ENCODE measurements at places on chromosomes 12 and 14.
A peak's percentile ranks its signal among the peaks of the same experiment; 100 is the strongest.

GRCh38 chr14:67514650-67515385 lies 18.3 kb upstream of the PLEKHH1 start:
- DNase-seq = peak; percentile 11

DNA sequence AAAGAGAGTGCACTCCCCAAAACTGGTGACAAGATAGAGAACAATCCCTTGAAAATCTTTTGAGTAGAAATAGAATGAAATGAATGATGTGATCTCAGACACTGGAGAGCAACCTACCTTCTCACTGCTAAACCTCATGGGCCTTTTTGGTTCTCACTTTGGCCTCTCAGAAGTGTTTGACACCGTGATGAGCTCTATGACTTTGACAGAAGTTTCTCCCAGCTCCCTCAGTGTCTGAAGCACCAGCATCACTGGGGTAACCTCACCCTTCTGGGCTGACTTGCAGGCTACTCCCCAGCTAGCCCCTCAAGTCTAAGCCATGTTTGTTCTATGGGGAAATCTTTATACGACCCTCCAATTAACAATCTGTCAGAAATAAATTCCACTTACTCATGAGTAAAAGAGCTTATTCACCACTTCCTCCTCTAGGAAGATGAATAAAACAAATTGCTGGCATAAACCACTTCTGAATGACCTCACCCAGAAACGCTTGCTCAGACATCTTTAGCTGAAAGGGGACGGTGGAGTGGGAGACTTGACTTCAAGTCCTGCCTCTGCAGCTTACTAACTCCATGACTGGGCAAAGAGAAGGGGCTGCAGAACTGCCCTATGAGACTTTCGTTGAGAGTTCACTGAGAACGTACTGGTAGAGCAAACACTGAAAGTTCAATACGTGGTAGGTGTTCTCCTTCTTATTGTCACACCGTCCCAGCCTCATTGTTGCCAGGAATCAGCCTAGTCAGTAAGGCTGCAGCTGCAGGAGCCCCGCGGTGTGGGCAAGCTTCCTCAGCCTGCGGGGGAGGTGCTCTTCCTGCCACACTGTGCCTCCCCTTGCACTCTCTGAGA lies 46.5 kb downstream of the ST8SIA1 start:
- peak; percentile 2 for DNase-seq

GRCh38 chr14:89236851-89237250 lies 180.2 kb downstream of the FOXN3 start:
- no peak for DNase-seq

DNA sequence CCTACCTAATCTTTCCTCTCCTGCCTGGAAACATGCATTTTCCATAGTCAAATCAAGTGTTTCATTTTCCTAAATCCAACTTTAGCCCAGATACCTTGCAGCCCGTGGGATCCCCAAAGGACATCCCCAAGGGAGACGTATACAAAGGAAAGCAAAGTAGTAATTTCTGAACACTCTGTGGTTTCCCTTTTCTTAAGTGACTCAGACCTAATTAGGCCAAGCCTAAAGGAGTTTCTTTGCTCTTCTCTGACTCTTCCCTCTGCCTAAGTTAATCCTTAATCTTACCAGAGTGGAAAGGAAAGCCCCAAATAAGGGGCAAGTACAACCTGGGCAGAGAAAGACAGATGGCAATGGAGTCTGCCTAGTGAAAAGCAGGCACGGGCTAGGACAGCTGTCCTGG lies 250.3 kb downstream of the SPTSSA start:
- DNase-seq = no peak

DNA sequence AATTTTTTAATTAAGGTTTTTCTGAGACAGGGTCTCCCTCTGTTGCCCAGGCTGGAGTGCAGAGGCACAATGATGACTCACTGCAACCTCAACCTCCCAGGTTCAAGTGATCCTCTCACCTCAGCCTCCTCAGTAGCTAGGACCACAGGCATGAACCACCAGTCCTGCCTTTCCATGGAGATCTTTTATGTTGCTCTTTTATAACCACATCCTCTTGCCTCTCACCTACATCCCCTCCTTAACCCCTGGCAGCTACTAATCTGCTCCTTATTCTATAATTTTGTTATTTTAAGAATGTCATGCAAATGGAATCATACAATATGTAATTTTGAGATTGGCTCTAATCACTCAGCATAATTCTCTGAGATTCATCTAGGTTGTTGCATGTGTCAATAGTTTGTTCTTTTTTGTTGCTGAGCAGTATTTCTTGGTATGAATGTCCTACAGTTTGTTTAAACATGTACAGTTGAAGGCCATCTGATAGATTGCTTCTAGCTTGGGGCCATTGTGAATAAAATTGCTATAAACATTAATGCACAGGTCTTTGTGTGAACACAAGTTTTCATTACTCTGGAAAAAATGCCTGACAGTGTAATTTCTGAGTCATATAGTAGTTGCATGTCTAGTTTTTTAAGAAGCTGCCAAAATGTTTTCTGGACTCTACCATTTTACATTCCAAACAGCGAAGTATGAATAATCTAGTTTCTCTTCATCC lies 249.2 kb upstream of the AMIGO2 start:
- DNase-seq = no peak

GRCh38 chr12:96047229-96048211 lies 12.1 kb upstream of the LTA4H start:
- DNase-seq = no peak

- DNase-seq = no peak
Measured at GRCh38 chr14:53380052-53380866, 227.1 kb upstream of the DDHD1 start.

- DNase-seq = no peak
Measured at GRCh38 chr14:101194373-101195308, 291.1 kb upstream of the RTL1 start.

DNA sequence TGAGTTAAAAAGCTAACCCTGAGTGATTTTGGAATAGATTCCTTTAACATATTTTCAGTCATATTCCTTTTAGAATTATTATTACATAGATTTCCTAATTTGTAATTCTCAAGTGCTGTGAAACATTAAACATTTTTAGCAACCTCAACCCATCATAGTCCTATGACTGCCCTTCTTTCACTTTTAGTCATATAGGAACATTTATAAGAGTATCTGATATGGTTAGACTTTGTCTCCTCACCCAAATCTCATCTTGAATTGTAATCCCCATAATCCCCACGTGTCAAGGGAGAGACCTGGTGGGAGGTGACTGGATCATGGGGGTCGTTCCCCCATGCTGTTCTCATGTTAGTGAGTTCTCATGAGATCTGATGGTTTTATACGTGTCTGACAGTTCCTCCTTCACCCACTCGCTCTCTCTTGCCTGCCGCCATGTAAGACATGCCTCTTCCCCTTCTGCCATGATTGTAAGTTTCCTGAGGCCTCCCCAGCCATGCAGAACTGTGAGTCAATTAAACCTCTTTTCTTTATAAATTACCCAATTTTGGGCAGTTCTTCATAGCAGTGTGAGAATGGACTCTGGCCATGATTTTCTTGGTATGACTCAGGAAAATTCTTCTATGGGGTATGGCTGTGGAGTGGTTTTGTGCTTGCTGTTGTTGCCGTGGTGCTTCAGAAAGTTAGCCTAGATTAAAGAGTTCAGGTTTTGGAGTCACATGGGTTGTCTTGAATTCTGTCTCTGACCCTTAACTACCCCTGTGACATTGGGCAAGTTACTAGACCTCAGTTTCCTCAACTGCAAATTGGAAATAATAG lies 83.9 kb downstream of the FUT8 start:
- no peak for DNase-seq
